ENCODE measurements at places on chromosomes 11 and 22.

DNA sequence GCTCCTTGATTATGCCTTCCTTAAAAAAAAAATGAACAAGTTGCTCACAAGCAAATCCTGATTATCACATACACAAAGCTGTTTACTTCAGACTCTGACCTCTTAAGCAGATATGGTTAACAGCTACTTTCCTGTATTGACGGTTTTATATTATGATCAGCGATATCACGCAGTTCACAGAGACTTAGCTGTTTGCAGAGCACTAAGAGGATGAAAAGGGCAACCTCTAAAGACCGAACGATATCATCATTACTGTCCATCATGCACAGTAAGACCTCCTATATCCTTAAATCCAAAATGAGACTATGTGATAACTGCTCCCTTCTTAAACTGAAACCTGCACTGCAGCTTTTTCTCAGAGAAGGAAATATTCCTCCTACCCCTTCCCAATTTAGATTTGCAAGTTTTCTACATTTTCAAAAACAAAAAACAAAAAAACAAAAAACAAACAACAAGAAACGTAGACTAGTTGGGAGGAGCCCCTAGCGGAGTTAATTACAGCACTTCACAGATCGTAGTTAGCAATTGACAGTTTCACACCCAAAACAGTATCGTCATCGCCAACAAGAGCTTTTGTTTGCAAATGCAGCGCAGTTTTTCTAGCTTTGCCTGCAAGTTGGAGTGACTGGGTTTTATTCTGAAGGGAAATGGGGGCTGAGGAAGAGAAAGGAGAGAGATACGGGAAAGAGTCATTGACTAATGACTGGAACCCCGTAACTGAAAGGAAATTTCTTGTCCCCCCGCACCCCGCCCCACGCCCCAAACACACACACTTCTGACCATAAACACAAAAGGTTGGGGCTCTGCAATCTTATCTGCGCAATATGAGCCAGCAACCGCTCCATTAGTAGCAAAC is 1.2 kb downstream of the DDX6 start:
- no peak for DNase-seq

DNA sequence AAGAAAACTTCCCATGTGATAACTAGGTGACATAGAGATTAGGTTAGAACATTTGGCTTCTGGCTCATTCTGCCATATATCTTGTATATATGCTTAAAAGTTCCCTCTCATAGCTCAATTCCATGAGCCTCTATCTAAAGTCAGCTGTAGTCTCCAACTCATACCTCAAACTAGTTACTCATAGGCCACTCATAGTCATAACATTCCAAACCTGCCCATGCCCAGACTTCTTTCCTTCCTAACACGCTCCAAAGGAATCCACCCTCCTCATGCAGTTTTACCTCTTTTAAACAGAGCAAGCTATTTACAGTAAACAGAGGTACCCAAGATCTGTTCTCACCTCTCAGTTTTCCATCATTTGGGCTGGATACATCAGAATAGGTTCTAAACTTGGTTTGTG is 39.4 kb downstream of the GLYATL2 start:
- no peak for DNase-seq

DNA sequence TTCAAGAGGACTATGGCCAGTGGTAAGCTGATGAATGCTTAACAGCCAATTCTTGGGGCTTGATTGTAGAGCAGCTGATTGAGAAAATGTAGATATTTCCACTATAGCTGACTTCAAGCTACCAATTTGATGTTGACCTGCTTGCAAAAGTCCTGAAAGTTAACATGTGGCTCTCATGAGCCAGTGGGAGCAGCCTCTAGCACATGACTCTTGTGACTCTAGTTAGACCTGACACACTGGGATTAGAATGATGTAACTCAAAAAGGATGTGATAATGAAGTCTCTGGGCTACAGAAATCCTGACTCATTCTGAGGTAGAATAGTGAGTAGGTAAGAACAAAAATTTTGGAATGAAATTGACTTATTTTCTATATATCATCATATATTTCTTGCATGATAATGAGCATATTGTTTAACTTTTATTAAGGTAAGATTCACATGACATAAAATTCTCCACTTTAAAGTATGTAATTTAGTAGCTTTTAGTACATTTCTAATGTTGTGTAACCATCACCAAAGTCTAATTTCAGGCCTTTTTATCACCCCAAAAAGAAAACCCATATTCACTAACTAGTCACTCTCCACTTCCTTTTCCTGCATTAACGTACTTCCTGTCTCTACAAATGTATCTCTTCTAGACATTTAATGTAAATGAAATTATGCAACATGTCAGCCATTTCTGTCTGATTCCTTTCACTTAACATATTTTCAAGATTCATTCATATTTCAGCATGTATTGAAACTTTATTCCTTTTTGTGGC is 16.1 kb upstream of the OR52H1 start:
- no peak for DNase-seq

DNA sequence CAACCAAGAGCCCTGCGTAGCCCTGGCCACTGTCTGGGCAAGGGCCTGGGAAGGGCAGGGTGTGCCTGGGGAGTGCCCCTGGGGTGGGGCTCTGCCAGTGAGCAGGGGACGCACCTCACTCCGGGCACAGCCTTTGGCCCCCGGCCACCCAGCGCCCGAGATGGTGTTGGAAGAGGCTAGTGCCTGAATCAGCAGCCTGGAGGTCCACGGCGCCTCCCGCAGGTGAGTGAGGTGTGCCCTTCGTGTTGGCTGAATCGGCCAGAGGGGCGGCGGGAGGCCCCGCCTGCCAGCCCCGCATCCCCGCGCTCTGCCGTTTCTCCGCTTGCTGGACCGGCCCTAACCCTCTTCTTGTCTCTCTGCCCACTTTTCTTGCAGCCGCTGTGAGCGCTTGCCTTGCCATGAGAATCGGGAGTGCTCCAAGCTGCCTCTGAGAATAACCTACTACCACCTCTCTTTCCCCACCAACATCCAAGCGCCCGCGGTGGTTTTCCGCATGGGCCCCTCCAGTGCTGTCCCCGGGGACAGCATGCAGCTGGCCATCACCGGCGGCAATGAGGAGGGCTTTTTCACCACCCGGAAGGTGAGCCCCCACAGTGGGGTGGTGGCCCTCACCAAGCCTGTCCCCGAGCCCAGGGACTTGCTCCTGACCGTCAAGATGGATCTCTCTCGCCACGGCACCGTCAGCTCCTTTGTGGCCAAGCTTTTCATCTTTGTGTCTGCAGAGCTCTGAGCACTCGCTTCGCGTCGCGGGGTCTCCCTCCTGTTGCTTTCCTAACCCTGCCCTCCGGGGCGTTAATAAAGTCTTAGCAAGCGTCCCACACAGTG is 60.1 kb downstream of the FBLN1 start:
- DNase-seq: no peak

DNA sequence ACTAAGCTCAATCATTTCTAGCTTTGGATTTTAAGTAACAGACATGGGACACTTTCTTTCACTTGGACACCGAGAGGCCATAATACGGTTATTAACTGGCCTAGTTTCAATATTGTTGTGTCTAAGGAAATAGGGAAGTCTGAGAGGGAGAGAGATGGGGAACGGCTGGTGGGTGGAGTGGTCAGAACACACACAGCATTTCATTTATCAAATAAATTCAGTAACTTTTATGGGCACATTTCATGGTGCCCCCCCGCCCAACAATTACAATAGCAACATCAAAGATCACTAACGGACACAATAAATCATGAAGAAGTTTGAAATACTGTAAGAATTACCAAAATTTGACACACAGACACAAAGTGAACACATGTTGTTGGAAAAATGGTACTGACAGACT is 10.7 kb downstream of the PRPF19 start:
- DNase-seq: no peak

DNA sequence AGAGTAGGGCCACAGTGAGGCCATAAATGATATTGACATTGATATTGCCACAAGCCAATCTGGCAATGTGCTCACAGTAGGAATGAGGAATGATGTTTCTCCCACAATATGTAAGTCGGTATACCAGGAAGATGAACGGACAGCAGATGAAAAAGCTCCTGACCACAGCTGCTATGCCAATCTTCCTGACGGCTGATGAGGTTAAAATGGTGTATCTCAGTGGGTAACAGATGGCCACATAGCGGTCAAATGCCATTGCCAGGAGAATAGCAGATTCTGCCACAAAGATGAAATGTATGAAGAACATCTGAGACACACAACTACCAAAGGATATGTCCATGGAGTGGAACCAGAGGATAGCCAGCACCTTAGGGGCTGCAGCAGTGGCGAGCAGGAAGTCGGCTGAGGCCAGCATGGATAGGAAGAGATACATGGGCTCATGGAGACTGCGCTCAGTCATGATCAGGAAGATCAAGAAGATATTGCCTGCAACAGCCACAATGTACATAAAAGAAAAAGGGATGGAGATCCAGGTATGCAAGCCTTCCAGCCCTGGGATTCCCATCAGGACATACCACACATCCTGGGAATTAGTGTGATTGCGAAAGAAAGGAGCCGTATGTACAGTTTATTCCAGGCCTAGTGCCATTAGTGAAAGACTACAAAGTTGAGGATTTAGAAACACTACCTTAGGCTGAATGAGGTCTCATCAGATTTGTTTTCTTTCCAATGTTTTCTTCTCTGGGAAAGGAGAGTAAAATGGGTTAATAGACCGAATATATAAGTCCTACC is 22.2 kb downstream of the OR51V1 start:
- DNase-seq: no peak

DNA sequence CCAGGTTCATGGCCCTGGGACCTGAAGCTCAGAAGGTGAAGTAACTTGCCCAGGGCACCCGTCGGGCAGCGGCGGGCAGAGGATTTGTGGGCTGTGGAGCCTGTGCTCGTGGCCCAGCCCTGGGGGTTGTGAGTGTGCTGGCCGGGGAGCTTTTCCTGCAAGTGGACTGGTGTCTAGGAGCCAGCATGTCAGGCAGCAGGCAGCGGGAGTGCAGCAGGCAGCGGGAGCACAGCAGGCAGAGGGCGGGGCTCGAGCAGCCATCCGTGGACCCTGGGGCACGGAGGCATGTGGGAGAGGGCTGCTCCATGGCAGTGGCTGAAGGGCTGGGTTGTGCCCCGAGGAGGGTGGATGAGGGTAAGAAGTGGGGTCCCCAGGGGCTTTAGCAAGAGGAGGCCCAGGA is 72.7 kb upstream of the PPP6R3 start:
- no peak for DNase-seq

DNA sequence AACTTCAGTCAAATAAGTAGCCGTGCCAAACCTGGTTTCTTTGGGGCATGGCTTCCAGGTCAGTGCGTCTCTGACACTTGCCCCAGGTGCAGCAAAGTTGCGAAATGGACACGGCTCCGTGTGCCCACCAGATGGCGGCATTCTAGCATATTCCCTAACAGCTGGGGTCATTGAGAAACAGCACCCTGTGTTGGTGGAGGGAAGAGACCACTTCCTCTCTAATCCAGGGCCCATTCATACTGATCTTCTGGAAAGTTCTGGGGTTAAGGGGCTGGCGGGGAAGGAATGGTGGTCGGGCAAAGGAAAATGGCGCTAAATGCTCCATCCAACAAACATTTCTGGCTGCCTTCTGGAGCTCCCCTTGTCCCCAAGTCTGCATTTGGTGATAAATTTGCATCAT is 141.2 kb upstream of the TIMP3 start:
- DNase-seq: no peak

- DNase-seq: no peak
These were observed 51.7 kb downstream of the MCM5 start for GRCh38 chr22:35451592-35451991.

DNA sequence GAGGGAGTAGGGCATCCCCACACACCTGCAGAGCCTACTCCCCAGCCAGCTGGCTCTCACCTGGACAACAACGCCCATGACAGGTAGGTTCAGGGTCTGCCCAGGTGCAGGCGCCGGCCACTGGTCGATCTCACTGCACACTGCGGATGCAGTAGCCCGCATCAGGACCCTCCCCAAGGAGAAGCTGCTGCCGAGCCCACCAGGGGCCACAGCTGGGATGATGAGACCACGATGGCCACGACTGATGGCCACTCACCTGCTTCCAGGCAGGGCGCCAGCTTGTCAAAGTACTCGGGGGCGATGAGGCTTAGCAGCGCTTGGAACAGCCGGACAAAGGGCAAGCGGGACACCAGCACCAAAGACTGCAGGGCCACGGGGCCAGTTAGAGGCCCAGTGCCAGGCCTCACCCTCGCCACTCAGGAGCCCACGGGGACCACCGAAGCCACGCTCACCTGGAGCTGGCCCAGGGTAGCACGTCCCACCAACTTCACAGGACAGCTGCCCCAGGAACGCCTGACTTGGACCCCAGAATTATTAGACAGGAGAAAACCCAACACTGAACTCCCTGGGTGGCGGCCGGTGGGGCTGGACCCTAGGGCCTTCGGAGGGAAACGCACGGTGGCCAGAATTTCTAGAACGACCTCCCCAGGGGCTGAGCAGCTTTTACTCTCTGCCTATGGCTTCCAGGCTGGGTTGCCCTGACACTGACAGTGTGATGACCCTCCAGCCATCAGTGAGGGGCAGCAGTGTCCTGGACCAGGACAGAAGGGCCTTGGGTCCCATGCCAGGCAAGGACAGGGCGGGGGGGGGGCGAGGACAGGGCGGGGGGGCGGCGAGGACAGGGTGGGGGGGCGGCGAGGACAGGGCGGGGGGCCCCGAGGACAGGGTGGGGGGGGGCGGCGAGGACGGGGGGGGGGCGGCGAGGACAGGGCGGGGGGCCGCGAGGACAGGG is 8.9 kb upstream of the PLXNB2 start:
- no peak for DNase-seq

DNA sequence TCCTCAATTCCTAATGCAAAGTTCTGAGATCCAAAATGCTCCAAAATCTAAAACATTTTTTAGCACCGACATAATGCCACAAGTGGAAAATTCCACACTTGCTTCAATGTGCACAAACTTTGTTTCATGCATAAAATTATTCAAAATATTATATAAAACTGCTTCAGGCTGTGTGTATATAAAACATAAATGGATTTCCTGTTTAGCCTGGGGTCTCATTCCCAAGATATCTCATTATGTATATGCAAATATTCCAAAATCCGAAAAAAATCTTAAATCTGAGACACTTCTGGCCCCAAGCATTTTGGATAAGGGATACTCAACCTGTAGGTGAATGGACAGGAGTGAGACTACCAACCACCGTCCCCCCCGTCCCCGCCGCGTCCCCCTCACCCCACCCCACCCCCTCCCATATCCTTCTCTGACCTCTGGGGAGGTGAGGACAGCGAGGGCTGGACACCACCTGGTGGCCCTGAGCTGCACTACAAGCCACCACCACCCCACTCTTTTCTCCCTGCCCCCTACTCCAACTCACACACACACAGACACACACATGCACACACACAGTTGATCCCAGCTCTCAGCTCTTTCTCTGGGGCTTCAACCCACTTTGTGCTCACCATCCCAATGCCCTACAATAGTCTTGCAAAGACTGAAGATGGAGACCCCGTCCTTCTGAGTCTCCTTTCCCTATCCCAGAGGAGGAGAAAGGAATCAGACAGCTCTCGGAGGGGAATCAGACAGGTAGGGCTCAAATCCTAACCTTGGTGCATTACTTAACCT is 101.0 kb downstream of the PDE2A start:
- DNase-seq: no peak
